ENCODE measurements at places on chromosomes 7 and 10. TPM values are rescaled to one million over a fixed set of nuclear protein-coding genes. Genes with fewer than 3 reads are reported as not detected.

CALML5 gene
- not detected for total RNA-seq

- no peaks in the 10 kb centered on the region for H3K4me1 ChIP-seq
- no peak for DNase-seq
- peaks cover 59% of the 10 kb centered on the region for H3K36me3 ChIP-seq
Observed at GRCh38 chr10:104002911-104003310, 36.0 kb downstream of the SLK start.

DNA sequence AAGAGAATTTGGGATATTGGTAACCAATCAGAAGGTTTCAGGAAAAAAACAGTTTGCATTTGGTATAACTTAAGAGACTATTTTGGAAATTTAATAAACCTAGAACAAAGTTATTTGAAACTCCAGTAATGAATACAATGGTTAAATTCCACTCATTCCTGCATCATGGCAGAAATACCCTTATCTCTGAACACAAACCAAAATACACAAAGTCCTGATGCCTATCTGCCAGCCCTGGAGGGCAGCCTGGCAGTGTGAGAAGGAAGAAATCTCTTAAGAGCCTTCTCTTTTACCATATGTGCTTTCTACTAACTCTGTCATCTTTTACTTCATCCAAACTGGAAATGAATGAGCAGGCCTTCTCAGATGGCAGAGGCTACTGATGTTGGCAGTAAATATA, 147.1 kb upstream of the LYZL1 start:
- H3K36me3 ChIP-seq, result no peaks in the 10 kb centered on the region
- peak overlapping the region; percentile 88 for H3K27ac ChIP-seq
- no peak overlapping the region for H3K4me3 ChIP-seq
- no peaks in the 10 kb centered on the region for H3K27me3 ChIP-seq
- peaks cover 17% of the 10 kb centered on the region for H3K4me1 ChIP-seq

DNA sequence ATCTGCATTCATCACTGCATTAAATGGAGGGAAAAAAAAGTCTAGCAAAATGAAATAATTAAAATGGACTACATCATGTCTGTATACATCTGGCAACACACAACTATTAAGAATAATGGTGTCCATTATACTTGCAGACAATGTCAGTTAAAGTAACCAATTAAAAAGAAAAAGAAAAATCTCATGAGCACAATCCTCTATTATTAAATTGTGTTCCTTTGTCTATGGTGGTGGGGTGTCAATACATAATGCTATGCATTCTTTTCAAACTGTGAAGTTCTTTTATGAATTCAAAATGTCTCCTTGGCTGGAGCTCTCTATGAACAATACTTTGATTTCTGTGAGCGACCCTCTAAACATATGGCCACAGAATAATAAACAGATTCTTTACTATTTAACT, 63.5 kb downstream of the NRP1 start:
- no peaks in the 10 kb centered on the region for H3K27me3 ChIP-seq
- no peak overlapping the region for H3K4me3 ChIP-seq
- peaks cover 28% of the 10 kb centered on the region for H3K4me1 ChIP-seq
- DNase-seq, result no peak
- peak overlapping the region; percentile 99 for H3K27ac ChIP-seq

- no peaks in the 10 kb centered on the region for H3K27me3 ChIP-seq
- no peak overlapping the region for H3K4me3 ChIP-seq
- no peak overlapping the region for H3K27ac ChIP-seq
- DNase-seq, result peak; percentile 19
Observed at GRCh38 chr7:91344911-91345310, 80.7 kb downstream of the FZD1 start.
